ENCODE measurements at places on chromosomes 5 and 9.

DNA sequence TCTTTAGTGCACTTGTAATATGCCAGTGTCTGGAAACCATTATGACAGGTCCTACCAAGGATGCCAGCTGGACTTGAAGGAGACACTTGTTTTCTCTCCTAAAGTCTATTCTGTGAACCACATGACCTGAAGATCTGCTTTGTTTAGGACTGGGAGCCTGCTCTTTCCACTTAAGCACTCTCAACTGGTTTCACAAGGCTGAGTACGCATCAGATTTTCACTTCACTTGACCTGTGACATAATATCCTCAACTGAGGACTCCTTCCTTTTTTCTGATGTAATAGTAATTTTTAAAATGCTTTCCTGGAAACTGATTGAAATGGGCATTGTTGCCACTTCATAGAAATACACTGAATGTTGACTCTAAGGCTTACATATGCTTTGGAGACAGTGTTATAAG, 52.2 kb downstream of the PDE8B start:
- DNase-seq: no peak

DNA sequence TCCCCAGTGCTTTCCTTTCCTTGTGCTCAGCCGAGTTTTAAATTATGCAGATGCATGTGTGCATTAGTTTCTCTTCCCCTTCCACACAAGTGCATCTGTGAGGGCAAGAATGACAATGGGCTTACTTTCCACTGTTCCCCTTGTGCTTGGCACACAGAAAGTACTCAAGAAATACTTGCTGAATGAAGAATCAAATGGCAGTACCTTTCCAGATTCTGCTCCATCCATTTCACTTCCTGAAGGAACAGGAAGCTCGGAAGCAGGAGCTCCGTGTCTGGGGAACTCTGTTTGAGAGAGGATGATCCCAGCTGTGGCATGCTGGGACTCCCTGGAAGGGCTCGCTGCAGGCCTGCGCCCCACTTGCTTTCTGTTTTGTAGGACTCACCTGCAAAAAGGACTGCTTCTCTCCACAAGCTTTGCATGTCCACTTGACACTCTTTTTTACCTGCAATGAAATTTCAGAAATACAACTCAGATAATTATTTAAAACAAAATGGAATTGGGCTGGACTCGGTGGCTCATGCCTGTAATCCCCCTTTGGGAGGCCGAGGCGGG, 5.5 kb downstream of the MRNIP start:
- no peak for DNase-seq

DNA sequence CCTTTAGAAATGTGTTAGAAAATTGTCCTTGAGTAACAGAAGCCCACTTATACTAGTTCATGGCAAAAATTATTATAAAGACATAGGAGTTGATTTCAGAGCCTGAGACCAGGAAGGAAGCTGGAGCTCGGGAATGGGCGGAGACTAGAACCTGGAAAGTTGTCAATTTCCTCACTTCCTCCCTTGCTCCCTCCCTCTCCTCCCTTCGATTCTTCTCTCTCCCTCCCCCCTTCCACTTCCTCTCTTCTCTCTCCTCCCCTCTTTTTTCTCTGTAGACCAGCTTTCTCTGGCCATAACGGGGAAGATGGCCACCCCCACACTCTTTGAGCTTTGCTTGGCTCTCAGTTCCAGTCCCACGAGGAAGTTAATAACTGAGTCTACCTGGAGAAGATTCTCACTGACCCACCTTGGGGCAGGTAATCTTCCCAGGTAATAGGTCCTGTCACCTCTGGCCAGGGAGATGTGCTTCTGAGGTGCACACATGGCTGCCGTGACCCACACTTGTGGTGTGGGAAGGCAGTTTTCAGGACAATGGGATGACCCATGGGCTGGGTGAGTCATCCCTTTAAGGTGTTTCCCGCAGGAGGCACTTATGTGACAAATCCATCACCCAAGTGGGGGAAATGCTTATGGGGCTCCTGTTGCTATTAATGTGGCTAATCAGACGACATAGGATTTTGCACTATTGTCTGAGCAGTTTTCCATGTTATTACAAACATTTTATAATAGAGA, 78.7 kb downstream of the HSPA4 start:
- DNase-seq: no peak

GRCh38 chr5:125595095-125595494, 828.1 kb upstream of the GRAMD2B start:
- no peak for DNase-seq

DNA sequence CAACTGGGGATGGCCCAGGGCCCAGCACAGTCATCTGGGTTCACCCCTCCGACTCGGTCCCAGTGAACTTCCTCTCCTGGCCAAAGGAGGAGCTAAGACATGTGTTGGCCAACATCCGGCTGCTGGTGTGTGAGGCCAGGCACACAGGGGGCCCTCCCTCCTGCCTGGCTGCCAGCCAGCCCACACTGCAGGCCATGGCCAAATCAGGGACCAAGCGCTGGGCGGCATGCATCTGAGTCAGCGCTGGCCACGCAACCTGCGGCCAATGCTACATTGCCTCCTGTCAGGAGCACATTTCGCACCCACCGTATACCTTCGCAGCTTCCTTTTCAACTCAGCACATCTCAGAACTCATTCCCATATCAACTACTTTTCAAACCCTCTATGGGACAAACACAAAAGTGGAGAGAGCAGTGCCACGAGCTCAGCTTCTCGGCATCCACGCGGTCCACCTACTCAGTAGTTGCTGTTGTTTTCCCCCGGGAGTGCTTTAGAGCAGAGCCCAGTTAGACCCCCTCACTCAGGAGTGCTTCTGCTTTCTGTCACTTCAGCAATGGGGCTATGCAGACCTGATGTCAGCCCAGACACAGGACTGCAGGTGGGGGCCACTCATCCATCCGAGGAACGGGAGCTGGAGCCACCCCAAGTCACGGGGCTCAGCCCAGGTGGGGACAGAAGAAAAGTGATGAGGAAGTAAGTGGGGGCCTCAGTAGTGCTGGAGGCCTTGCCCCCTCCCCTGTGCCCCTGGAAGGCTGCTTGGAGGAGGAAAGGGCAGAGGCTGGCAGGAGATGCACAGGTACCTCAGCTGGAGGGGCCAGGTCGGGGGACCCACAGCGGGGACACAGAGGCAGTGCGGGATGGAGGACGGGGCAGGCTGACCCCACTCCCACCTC, 13.9 kb downstream of the NINJ1 start:
- peak; percentile 62 for DNase-seq

DNA sequence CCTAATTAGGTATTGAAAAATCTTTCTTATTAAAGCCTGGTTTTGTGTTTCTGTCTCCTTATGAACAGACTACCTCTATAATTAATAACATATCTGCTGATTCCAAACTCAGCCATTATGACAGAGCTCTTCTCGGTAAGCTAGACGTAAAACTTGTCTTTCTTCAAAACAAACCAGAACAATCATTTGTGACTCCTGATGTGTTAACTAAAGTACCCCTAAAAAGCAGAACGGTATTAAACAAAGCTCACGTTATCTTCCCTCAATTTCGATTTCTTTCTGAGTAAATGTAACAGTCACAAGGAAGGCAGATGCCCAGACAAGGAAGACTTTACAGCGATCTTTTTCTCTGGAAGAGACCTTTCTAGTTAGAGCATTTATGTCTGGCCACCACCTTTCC, 1.8 kb downstream of the SEMA5A start:
- DNase-seq: no peak

GRCh38 chr5:112933105-112933504, 11.1 kb upstream of the REEP5 start:
- no peak for DNase-seq

DNA sequence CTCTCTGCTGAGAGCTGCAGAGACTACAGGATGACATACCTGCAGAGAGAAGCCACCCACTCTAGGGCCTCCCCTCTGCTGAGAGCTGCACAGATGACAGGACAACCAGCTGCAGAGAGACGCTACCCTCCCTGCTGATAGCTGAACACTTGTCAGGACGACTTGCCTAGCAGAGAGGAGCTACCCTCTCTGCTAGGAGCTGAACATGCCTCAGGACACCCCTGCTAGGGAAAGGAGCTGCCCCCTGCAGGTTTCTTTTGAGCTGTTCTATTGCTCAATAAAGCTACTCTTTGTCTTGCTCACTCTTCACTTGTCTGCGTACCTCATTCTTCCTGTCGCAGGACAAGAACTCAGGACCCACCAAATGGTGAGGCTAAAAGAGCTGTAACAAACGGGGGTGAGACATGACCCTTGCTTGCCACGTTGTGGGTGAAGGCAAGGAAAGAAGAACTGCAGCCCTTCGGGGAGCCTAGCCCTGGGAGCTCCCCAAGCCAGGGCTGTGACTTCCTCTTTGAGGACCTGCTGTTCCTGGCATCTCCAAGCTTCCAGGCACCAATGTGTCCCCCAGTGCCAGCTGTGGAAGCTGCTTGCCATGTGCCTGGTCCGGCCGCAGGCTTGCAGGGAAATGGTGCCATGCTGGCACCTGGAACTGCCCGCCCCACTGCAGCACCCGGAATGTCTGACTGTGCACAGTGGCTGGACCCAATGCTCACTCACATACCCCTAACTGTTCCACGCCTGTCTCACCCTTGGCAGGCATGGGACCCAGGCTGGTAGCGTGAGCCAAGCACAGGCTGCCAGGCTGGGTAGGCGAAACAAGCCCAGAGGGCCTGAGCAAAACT, 5.1 kb upstream of the TESK1 start:
- no peak for DNase-seq

- no peak for DNase-seq
Observed at GRCh38 chr9:122941582-122942234, 888 bp downstream of the RABGAP1 start.

GRCh38 chr5:137718611-137719010, 17.3 kb downstream of the KLHL3 start:
- no peak for DNase-seq

DNA sequence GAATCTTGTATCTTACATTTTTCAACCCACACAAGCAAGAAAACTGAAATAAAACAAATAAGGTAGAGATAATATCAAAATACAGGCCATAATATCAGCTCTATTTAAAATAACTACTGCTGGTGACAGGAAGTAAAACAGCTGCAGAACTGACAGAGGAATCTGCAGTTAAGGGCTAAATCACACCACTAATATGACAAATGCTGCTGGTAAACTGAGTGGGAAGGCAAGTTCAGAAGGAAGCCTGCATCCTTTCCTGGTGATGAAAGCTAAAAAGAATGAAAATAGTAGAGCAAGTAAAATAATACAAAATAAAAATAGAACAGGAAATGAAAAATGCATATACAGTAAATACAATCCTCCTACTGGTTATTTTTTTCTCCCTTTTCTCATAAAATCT, 1293.7 kb upstream of the C9orf72 start:
- no peak for DNase-seq

- no peak for DNase-seq
Observed at GRCh38 chr5:150490754-150491153, 17.2 kb upstream of the NDST1 start.

GRCh38 chr9:117050007-117050406, 362.9 kb downstream of the TRIM32 start:
- no peak for DNase-seq

- no peak for DNase-seq
Observed at GRCh38 chr9:111056538-111056937, 18.3 kb upstream of the LPAR1 start.

GRCh38 chr5:143164557-143164956, 238.9 kb downstream of the NR3C1 start:
- no peak for DNase-seq

- peak; percentile 52 for DNase-seq
Observed at GRCh38 chr9:96450613-96451528, 902 bp downstream of the HABP4 start.

DNA sequence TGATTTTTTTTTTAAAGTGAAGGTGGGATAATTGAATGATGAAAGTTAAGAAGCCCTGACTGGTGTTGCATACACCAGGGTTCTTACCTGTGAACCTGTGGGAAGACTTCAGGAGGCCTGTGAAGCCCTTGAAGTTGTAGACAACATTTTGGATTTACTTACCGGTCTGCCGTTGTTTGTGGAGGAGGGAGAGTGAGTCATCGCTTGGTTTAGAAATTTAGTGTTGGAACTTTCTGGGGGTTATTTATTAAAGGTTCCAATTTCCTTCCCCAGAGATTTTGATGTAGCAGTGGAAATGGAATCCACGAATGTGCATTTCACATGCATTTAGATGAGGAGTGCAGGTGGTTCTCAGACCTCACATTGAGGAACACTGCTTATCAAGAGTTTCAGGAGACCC, 49.6 kb downstream of the ARHGAP26 start:
- no peak for DNase-seq

- DNase-seq: no peak
Observed at GRCh38 chr5:158117467-158118160, 258.7 kb upstream of the CLINT1 start.

GRCh38 chr9:121628401-121628800, 23.0 kb upstream of the DAB2IP start:
- no peak for DNase-seq

GRCh38 chr5:139185589-139185988, 12.6 kb downstream of the SIL1 start:
- DNase-seq: no peak

- DNase-seq: no peak
Observed at GRCh38 chr9:91884153-91884552, 65.9 kb downstream of the ROR2 start.

GRCh38 chr5:134568761-134569695, 43.6 kb downstream of the JADE2 start:
- DNase-seq: no peak

GRCh38 chr5:148858547-148858946, 32.1 kb downstream of the ADRB2 start:
- no peak for DNase-seq

GRCh38 chr9:94899464-94900221, 173.1 kb downstream of the AOPEP start:
- no peak for DNase-seq

DNA sequence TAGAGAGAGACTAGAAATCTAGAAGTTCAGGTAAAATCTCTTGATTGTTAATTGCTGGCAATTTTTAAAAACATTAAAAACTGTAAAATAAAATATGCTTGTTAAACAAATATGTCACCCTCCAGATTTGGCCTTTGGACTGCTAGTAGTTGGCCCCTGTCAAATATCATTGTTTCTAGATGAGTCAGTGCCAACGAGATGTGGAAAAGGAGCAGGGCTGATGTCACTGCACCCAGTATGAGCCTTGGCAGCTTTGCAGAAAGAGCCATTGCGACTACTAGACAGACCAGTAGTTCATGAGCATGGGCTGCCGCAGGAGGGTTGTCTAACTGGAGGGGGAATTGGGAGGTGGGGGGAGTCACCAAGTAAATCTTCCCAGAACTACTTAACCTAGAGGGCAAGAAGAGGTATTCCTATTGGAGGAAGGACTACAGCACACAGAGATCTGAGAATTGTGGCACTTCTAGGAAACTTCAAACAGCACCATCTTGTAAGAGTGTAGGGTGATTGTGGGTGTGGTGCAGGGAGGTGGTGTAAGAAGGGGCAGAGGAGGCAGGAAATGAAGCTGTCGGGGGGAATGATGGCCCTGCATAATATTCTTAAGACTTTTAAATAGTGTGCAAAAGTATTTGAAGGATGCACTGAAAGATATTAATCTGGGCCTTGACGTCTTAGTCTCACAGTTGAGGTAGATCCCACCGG, 7.1 kb upstream of the DOCK2 start:
- DNase-seq: no peak

- DNase-seq: no peak
Observed at GRCh38 chr5:3605298-3606010, 9.8 kb downstream of the IRX1 start.

DNA sequence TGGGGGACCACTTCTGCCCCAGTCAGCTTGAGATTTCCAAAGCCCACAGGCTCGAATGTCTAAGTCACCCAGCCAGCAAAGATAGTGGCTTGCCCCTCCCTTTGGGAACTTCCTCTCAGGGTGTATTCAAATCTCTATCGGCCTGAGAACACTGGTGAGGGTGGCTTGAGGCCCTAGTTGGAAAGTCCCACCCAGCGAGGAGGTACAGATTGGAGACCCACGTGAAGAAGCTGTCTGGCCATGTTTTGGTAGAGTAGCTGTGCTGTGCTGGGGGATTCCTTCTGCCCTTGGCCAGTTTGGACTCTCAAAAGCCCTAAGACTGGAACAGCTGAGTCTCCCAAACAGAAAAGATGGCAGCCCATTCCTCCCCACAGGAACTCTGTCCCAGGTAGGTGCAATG, 172.7 kb upstream of the RIOK2 start:
- DNase-seq: no peak
